GM23248 (cell line): ENCODE measurements at places on chromosomes 13 and 19.

- peak; percentile 1 for DNase-seq
Observed at GRCh38 chr13:49560270-49561061, 24.9 kb downstream of the RCBTB1 start.

GRCh38 chr19:12545267-12545666 is 6.0 kb downstream of the ZNF564 start:
- no peak for DNase-seq

GRCh38 chr19:3968556-3969434 is 2.1 kb downstream of the DAPK3 start:
- DNase-seq = peak; percentile 98

DNA sequence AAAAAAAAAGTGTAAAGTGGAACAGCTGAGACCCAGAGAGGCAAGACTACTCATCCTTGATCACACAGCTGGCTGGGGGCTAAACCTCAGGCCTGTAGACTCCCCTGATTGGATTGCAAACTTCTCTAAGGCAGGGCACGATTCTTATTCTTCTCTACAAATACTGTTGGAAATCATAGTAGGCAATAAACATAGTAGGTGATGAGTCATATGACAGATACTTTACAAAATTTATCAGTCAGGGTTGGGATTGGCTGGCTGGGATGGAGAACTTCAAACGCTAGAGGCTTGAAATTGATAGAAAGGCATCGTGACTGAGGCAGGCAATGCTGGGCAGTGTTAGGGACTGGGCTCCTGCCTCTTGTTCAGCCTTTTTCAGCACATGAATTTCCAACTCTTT is 5.9 kb upstream of the MATK start:
- DNase-seq = no peak

- DNase-seq = no peak
Observed at GRCh38 chr19:42335374-42335936, 10.0 kb downstream of the MEGF8 start.

DNA sequence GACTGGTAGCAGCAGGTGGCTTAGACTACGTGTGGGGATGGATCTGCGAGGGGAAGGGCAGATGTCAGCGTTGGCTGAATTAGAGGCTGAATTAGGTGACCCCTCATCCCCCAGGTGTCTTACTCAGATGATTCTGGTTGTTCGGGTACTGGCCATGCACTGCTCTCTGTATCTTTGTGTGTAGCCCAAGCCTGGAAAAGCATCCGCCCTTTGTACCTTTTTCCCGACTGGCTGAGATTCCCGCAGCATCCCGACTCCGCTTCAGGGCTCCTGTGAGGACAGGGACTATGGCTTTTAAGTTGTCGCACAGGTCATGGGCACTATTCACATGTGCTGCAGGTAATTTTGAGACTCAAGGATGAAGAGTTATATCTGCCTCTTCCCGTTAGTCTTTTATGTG is 7.2 kb downstream of the TFDP1 start:
- DNase-seq = peak; percentile 14

- no peak for DNase-seq
Observed at GRCh38 chr19:18427080-18427742, 8.0 kb downstream of the SSBP4 start.

- no peak for DNase-seq
Observed at GRCh38 chr13:27991881-27992280, 3.4 kb upstream of the URAD start.

DNA sequence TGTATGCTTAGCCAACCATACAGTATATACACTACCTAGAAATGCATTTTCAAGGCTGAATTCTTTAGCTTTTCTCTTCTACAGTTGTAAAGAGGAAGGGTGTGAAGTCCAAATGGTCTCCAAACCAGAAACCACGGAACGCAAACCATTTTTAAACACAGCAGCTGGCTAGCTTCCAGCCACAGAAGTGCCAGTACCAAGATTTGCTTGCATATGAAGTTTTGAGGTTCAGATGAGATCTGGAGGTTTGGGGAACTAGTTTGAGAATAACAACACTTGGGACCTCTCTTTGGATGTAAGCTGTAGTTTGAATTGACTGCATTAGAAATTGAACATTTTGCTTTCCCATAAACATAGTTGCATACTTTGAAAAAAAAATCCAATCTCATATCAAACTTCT is 1243.5 kb downstream of the EFNB2 start:
- no peak for DNase-seq

DNA sequence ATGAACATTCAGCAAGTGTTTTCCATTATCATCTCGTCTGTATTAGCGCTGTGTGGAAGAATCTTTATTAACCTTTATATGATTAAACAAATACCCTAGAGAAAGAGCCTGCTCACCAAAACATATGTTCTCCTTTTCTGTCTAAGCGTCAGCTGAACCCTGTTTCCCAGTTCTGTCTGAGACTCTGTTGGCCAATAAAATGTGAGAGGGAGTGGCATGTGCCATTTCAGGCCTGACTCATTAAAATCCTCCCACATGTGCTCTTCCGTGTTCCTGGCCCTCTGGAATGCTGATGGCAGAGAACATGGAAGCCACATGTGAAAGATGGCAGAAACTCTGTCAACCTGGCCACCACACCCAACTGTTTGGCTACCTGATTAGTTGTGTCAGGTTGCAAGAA is 181.9 kb upstream of the EDNRB start:
- DNase-seq = peak; percentile 8
